LNCaP clone FGC (cell line): ENCODE measurements at places on chromosomes 7 and 10.

DNA sequence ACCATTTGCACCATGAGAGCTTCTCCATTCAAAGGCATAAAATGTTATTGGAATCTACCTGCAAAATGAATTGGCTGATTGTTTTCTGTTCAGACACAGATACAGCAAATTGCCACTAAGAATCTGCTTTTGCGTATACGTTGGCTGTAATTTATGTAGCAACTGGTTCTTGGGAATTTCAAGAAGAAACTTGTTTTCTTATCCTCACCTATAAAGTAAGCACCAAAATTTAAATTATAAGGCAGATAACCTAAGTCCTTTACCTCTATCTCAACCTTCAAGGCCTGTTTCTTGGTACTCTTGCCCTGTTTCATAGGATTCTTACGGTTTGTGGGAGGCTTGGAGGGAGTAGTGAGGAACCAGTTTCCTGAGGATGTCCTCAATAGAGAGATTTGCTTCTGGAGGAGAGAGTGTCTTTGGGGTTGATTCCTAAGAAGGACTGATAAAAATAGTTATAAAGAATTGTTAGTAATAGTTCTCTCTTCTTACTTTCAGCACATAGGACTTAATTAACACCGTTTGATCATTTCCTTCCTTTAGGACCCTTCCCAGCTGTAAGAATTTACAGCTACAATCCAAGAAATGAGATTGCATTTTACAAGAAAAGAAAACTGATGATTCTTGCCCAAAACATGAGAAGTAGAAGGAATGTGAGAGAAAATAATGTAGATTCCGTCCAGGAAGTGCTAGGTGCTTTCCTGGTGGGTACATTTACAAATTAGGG is 2.0 kb downstream of the STAMBPL1 start:
- no peak for DNase-seq

- peak; percentile 60 for DNase-seq
Observed at GRCh38 chr7:109696723-109697122, 1127.0 kb downstream of the DNAJB9 start.

DNA sequence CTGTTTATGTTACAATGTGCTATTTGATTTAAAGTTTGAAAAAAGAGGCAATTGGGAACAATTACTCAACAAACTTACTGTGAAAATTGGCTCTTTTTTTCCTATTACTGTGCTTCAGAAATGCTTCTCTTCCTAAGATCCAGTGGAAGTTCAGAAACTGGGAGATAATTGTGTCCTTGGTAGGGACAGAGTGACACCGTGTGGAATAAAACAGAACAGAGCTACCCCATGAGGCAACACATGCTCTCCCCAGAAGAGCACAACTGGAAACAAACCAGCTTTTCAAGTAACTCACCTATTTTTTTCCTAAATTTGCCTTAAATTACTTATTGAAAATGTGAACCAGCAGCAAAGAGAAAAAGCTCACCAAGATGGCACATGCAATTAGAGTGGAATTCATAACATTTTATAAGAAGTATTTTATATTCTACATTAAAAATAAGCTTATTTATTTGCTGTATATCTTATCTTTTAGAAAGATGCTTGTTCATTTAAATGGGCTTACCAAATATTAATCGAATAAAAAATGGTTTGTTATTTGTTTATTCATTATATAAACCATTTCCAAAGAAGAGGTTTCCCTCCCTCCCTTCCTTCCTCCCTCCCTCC is 346.1 kb upstream of the ANKRD30A start:
- DNase-seq = no peak

DNA sequence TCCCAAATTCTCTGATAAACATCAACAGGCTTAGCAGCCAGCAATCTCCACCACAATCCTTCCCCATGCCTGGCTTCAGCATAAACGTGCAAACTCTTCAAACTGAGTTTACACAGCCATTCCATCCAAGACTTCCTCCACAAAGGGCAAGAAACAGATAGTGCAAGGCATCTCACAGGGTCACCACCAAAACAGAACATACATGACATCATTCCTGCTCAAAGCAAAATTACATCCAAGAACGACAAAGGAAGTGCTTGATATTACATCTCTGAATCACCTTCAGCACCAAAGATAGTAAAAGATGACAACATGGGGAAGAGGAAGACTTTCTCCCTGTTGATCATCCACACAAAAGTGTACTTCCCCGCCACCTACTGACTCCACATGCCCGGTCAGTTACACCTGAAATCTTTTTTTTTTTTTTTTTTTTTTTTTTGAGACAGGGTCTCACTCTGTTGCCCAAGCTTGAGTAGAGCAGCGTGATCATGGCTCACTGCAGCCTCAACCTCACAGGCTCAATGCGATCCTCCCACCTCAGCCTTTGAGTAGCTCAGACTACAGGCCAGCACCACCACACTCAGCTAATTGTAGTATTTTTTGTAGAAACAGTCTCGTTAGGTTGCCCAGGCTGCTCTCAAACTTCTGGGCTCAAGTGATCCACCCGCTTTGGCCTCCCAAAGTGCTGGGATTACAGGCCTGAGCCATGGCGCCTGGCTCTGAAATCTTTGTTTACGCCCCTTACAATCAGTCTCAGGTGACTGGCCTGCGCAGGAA is 127.5 kb downstream of the PARD3 start:
- no peak for DNase-seq

DNA sequence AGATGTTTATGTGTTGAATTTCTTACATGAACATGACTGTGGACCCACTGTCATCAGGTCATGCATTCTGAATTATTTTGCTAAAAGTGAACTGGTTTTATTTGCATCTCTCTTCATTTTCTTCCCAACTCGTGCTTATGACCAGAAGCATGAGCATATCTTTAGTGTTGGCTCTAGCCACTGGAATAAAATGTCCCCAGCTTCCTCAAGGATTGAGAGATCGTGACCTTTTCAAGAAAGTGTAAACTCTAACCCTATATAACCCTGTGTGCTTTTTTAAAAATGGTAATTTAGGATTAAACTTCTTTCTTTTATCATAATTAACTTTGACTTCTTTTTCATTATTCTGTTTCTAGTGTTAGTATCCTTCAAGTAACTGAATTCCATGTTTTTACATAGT is 55.5 kb downstream of the VTI1A start:
- DNase-seq = no peak

GRCh38 chr10:123240776-123241175 is 86.6 kb downstream of the BUB3 start:
- peak; percentile 15 for DNase-seq

DNA sequence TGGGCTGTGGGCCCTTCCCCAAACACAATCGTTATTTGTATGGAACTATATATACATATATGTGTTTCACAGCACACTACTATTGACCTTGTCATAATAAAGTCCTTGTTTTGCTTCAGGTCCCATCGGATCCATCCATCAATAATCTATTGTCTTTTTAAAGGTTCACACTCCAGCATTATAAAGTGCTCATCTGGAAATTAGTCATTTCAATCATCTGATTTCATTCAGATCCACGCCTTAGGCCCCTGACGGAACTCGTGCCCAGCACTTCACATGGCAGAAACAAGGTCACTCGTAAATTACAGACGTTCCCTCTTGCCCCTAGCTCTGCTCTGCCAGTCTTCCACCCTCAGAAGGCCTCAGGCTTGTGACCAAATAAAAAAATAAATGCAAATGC is 133.1 kb upstream of the PPP2R2D start:
- no peak for DNase-seq

GRCh38 chr7:129831424-129832058 is 121.2 kb downstream of the UBE2H start:
- DNase-seq = no peak

DNA sequence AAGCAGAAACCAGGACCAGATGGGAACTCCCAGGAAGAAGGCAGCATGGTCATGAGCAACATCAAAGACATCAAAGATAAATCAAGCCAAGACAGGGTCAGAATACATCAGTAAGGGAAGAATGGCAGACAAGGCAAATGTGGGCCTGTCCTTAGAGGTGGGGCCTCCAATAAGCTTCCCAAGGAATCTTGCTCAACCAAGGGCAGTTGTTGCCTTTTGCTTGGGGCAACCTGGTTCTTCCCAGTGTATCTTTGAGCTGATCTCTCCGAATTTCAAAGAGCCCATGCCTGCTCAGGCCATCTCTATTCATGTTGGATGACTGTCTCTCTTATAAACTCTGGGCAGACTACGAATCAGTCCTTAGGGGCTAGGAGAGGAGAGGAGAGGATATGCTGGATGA is 68.4 kb upstream of the HABP2 start:
- DNase-seq = no peak

DNA sequence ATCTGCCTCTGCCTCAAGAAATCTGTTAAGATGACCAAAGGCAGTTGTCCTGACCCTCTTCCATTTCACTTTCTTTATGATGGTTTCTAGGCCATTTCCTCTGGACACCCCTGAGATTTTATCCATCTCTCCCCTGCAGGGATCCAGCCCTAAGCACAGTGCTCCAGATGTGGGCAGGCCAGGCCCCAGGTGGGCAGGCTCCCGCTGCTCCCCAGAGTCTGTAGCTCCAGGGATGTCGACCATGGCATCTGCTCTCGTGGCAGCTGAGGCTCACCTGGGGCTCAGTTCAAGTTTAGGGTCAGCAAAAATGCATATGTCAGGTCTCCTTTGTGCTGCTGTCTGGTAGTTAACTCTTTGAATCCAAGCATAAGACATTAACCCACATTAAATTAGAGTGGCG is 11.8 kb downstream of the CEP41 start:
- DNase-seq = no peak

DNA sequence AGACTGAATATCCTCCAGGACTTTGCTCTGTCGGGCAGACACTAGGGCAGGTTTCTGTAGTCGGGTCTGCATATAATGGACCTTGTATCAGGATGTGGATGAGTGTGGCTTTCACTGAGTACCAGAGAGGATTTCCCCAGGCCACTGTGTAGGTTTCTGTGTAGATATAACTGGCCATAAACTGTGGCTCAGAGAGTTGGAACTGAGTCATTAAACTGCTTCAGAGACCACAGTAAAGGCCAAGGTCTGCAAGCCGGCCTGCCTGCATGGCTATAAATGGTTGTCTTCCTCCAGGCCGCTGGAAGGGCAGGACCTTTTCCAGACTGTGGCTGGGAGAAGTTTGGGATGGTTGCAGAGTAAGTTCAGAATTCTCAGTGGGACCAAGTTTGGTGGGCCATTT is 16.9 kb downstream of the ZNF92 start:
- no peak for DNase-seq

DNA sequence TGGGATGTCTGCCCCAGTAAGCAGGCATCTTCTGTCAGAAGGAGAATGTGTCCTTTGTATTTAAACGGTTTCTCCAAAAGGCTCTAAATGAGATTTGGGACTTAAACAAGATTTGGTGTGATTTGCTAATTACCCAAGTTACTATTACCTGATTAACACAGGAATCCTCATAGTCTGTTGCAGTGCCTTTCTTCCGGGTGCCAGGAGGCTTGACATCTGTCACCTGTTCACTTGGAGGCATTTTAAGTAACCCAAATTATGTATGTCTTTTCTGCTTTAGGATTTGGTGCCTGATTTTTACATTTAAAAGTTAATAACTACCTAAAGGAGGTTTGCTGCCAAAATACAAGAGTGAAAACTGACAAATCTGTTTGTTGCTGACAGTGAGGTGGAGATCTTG is 587.9 kb upstream of the GALNT17 start:
- DNase-seq = no peak

GRCh38 chr7:107394276-107394675 is 75.6 kb upstream of the GPR22 start:
- DNase-seq = no peak

GRCh38 chr7:77239471-77239870 is 39.9 kb upstream of the FGL2 start:
- no peak for DNase-seq

GRCh38 chr10:124677749-124678556 is 66.2 kb downstream of the FAM53B start:
- DNase-seq = no peak

GRCh38 chr7:2117646-2118045 is 115.1 kb downstream of the MAD1L1 start:
- no peak for DNase-seq
